Stimulated activated CD4-positive, alpha-beta T cell treated with anti-CD3 and anti-CD28 coated beads, Interleukin-15, amount 100 ng/mL, for 1 hour (primary cell): ENCODE measurements at places on chromosomes 3 and 15.

GRCh38 chr3:131151-131888, 65.2 kb upstream of the CHL1 start:
- no peak for DNase-seq

- DNase-seq, result no peak
Observed at GRCh38 chr15:54820098-54820497, 376.6 kb downstream of the RSL24D1 start.

- no peak for DNase-seq
Observed at GRCh38 chr3:156725682-156726081, 51.3 kb downstream of the TIPARP start.

GRCh38 chr3:169618894-169619792, 44.4 kb downstream of the MECOM start:
- no peak for DNase-seq

DNA sequence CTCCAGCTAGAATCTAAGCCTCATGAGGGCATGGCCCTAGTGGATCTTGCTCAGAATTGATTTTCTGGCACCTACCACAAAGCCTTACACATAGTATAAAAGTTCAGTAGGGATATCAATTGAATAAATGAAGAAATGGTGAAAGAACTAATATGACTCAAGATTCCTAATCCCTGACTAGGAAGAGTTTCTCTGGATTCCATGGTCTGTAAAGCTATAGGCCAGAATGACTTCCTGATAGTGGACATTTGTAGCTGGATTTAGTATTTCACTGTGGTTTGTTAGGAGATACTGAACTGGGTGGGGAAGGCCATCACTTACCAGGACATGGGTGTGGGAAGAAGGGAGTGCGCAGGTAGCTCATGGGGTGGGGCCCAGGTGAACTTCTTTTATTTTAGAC, 168.9 kb downstream of the RAP2B start:
- DNase-seq, result no peak

- no peak for DNase-seq
Observed at GRCh38 chr15:70563561-70564095, 199.7 kb downstream of the UACA start.

DNA sequence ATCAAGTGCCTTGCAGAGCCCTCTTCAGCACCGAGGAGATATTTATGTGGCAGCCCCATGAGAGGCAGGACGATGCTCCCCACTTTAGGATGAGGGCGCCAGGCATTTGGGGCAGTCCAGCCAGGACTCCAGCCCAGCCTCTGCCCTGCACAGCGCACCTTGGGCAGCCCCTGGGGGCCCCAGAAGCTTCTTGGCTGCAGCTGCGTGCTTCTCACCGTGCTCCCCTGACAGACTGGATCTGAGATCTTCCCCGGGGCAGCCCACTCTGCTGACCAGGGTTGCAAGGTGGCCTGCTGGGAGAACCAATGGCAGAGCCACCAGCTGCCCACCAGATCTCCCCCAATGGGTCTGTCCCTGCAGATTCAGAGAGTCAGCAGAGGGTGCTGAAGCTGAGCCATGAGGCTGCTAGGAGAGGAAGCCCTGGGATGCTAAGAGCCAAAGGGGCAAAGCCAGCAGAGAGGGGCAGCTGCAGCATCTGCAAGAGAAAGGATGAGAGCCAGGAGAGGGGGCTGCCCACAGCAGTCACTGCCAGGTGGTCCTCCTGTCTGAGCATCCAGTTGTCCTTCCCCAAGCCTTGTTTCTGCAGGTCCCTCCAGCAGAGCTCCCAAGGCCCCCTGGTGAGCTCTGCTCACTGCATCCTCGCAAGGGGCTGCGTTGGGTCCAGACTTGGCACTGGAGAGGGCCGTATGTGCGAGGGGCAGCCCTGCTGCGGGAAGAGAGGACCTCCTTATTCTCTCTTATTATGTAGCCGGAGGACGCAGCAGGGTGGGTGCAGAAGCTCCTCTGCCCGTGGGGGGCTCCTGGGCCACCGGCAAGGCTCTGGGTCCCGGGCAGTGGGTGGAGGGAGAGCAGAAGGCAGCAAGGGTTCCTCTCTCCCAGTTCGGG, 14.7 kb upstream of the KLF13 start:
- DNase-seq, result no peak

DNA sequence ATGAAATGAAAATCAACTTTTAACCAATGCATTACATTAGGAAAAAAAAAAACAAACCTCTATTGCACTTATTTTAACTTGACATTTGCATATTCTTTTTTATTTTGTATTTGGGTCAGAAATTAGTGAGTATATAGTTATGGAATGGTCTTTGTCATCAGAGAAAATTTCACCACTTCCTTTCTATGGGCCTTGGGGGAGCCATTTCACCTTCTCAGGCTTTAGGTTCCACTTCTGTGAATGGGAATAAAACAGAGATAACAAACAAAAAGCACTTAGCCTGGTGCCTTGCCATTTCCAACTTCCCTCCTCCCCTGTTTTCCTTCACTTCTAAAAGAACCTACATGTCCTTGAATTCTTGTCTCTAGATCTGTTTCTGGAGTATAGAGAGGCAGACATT, 168.0 kb upstream of the STT3B start:
- no peak for DNase-seq

- no peak for DNase-seq
Observed at GRCh38 chr3:27507111-27507510, 22.9 kb upstream of the SLC4A7 start.

DNA sequence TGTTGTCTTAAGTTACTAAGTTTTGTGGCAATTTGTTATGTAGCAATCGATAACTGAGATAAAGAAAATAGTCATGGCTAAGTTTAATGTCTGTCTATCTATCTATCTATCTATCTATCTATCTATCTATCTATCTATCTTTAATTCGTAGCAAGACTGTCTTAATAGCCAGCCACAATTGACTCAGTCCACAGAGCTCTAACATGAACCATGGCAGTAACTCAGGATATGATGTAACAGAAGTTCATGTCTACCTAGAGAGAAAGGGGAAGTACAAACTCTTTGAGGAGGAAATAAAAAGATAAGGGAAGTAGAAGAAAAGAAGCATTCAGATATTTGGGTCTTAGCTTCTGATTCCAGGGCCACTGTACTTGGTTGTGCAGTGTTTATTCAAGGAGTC, 61.5 kb upstream of the FNDC3B start:
- DNase-seq, result no peak

DNA sequence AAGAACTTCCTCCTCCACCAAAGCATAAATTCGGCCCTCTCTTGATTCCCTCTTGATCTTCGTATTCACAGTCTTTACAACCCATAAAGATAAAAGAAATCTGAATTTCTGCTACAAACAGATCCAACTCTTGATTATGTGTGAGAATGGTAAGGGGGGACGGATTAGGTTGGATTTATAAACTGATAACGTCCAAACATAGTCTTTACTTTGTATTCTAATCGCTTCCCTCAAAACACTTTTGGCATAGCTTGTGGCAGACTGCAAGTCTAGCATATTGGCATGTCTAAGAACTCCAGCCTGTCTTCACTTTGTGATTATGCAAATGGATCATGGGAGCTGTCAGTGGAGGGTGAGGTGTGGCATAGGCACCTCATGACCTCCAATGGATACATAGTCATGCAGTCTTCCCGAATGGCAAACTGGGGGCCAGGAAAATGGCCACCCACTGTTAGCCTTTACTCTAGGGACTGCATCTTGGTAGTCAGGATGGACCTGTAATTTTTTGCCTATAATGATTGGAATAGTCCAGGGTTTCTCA, 24.3 kb upstream of the GPR171 start:
- no peak for DNase-seq

- DNase-seq, result no peak
Observed at GRCh38 chr3:182246870-182247269, 535.1 kb downstream of the SOX2 start.

GRCh38 chr15:101615414-101615985, 36.7 kb downstream of the TM2D3 start:
- DNase-seq, result no peak

DNA sequence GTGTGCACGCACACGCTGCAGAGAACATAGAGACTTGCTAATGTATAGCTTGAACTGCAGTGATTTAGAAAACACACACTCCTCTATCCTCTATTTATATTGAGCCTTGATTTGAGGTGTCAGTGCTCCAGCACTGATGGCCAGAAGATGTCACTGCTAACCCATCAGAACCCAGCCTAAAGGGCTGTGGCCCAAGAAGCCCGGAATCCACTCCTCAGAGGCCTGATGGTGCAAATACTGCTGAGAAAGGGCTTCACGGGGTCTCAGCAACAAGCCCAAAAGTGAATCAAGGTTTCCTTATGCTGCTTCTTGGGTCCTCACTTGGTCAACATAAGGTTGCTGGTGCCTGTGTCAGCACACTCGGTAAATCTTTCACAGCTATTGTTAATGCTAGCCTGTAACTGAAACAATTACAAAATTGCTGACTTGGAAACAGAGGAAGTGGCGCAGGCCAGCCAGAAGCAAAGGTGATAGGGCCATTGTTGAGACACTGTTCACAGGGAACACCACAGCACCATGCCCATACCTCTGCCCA, 60.3 kb downstream of the HEG1 start:
- no peak for DNase-seq

DNA sequence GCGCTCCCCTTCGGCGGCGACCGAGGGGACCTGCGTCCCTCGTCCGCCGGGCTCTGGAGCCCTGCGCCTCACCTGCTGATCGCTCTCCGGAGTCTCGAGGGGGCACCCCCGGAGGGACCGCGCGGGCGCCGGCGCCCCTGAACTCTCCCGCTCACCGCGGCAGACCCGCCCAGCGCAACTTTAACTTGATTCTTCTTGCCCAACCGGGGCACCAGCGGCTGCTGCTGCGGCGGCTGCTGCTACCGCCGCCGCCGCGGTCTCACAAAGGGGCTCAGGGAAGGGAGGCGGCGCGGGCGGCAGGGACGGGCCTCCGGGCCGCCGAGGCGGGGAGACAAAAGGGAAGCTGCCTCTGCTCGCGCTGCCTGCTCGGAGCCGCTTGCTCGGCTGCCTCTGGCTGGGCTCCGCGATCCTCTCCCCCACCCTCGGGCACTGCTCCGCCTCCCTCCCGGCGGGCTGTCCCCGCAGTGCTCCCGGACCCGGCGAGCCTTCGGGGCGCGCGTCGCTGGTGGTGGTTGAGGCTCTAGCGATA, at the start of gene PPM1L:
Gene PPM1L, plus strand, starts transcription at position 456 of the 529 bp plus-strand sequence.
- peak; percentile 42 for DNase-seq

DNA sequence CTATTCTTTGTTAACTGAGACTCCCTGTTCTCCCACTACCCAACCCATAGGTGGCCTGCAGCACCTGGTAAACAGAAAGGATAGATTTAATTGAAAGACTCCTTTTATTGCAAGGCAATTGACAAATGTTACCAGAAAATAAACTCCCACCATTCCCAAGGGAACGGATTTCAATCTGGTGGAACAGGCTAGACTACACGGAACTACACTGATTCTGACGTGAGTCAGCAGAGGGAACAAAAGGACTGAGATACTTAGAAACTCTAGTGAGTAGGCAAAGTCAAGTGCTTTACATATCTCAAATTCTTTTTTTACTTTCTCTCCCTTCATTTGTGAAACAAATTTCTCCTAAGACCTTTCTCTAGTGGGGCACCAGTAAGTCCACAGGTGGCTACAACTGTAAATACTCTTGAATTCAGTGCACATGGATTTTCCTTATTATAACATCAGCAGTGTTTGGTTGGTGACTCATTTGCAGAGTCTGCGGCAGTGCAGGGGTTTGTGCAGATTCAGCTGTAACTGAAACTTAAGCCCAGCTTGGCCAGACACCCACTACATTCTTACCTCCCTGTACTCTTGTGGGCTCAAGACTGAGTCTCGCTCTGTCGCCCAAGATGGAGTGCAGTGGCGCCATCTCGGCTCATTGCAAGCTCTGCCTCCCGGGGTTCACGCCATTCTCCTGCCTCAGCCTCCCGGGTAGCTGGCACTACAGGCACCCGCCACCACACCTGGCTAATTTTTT, 34.3 kb upstream of the PLSCR2 start:
- no peak for DNase-seq

DNA sequence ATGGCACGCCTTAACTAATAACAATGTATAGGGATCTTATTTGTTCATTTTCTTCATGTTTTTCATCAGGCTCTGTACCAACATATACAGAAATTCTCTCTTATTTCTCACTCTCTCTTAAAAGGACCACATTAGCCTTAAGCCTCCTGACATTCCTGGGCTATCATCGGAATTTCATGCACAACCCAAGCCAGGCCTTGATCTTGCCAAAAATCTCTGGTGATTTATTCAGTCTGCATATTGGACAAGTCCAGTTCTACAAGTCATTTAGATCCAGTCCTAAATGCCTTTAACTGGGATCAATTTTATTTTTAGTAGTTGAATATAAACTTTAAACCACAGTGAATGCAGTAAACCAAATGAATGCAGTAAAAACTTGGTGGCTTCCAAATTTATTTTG, 385.4 kb downstream of the MECOM start:
- DNase-seq, result no peak

- no peak for DNase-seq
Observed at GRCh38 chr15:99963976-99964375, 230.7 kb upstream of the LYSMD4 start.

DNA sequence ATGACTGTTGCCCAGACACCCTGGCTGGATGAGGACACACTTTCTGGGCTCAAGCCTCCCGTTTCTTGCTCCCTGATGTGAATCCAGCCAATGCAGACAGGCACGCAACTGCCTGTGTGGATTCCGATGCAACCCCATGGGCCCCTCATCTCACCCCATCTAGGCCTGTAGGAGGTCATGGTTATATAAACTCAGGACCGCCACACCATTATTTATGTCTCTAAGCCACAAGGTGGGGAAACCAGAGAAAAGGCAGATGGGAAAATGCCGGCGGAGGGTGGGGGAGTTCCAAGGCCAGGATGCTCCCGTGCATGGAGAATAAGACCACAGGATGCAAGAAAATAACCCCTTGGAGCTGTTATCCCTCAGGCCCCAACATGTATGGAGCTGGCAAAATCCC, 2.0 kb downstream of the MESP1 start:
- DNase-seq, result no peak

- no peak for DNase-seq
Observed at GRCh38 chr3:44795197-44795596, 33.6 kb downstream of the KIF15 start.

DNA sequence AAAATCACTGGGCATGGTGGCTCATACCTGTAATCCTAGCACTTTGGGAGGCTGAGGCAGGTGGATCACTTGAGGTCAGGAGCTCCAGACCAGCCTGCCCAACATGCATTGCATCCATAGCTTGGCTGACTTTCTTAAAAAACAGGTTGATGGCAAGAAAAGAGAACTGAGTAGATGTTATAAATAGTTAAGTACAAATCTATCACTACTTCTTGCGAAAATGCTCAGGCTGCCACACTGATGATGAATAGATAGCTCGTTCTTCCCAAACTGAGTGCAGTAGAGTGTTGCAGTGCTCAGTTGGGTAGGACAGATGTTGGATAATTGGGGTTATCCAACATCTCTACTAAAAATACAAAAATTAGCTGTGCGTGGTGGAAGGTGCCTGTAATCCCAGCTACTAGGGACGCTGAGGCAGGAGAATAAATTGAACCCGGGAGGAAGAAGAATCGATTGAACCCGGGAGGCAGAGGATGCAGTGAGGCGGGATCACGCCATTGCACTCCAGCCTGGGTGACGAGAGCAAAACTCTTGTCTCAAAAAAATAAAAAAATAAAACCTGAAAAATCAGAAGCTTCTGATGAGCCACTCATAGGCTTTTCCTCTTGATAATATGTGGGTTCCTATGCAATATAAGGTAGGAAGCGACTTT, 1.2 kb downstream of the BTLA start:
- DNase-seq, result no peak

GRCh38 chr3:132605374-132605792, 8.3 kb downstream of the ACKR4 start:
- no peak for DNase-seq
